ENCODE measurements at places on chromosomes 16 and 17.

GRCh38 chr17:2238432-2239169, 65.0 kb downstream of the SMG6 start:
- no peak overlapping the region for H3K27ac ChIP-seq
- H3K4me3 ChIP-seq: no peak overlapping the region
- H3K27me3 ChIP-seq: no peaks in the 10 kb centered on the region
- peaks cover 34% of the 10 kb centered on the region for H3K4me1 ChIP-seq

GRCh38 chr16:71867939-71868338, 16.0 kb downstream of the ZNF821 start:
- no peak overlapping the region for H3K27ac ChIP-seq
- H3K36me3 ChIP-seq: peaks cover 10% of the 10 kb centered on the region
- H3K4me1 ChIP-seq: peaks cover 34% of the 10 kb centered on the region
- H3K4me3 ChIP-seq: no peak overlapping the region

- no peaks in the 10 kb centered on the region for H3K36me3 ChIP-seq
- H3K4me1 ChIP-seq: peaks cover 29% of the 10 kb centered on the region
- no peaks in the 10 kb centered on the region for H3K27me3 ChIP-seq
These were observed at the start of gene SECTM1 for GRCh38 chr17:82333279-82334171. SECTM1 (minus strand) TSS chr17:82333766; CDS start chr17:82327240, 6,526 bp downstream.

DNA sequence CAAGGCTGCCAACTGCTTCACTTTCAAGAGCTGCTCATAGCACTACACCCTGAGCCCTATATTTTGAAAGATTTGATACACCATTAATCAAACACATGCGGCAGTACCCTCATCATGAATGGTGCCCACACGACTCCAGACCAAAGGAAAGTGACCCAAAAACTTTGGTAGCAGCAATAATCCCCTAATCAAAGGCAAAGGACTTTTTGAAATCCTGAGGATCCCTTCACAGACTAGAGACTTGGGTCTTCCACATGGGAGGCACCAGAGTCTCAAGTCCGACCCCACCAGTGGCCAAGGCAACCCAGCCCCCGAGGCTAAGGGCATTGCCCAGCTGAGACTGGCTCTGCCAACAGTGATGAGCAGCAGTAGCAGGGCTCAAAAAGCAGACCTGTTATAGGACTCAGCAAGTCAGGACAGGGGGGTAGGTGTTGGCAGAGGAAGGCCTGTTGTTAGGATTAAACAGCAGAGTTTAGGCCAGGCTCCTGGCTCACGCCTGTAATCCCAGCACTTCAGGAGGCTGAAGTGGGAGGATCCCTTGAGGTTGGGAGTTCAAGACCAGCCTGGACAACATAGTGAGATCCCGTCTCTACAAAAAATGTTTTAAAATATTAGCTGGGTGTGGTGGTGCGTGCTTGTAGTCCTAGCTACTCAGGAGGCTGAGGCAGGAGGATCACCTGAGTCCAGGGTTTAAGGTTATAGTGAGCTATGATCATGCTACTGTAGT, 3.2 kb downstream of the TRIM25 start:
- no peak overlapping the region for H3K27ac ChIP-seq
- peaks cover 50% of the 10 kb centered on the region for H3K4me1 ChIP-seq
- H3K4me3 ChIP-seq: peak overlapping the region; percentile 87
- DNase-seq: no peak

- H3K27ac ChIP-seq: no peak overlapping the region
- H3K27me3 ChIP-seq: no peaks in the 10 kb centered on the region
- no peaks in the 10 kb centered on the region for H3K36me3 ChIP-seq
- no peaks in the 10 kb centered on the region for H3K4me1 ChIP-seq
- no peak overlapping the region for H3K4me3 ChIP-seq
These were observed 39.1 kb downstream of the DHX38 start for GRCh38 chr16:72132726-72133125.

- H3K27me3 ChIP-seq: peaks cover 53% of the 10 kb centered on the region
- H3K27ac ChIP-seq: no peak overlapping the region
- no peaks in the 10 kb centered on the region for H3K36me3 ChIP-seq
- DNase-seq: no peak
- H3K4me1 ChIP-seq: peaks cover 5% of the 10 kb centered on the region
- H3K4me3 ChIP-seq: no peak overlapping the region
These were observed 8.3 kb upstream of the CDH5 start for GRCh38 chr16:66358231-66358630.

DNA sequence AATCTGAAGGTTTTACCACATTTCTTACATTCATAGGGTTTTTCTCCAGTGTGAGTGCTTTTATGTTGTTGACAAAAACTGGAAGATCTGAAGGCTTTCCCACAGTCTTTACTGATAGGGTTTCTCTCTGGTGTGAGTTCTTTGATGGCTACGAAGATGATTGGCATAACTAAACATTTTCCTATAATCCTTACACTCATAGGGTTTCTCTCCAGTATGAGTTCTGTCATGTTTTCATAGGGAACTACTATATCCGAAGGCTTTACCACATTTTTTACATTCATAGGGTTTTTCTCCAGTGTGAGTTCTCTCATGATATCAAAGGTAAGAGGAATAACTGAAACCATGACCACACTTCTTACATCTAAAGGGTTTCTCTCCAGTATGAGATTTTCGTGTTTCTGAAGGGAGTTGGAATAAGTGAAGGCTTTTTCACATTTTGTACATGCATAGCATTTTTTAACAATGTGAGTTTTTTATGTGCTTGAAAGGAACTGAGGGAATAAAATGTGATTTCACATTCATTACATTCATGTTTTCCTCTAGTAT, 1987.7 kb downstream of the TP53TG3F start:
- no peak overlapping the region for H3K27ac ChIP-seq
- no peaks in the 10 kb centered on the region for H3K4me1 ChIP-seq
- no peaks in the 10 kb centered on the region for H3K36me3 ChIP-seq
- no peaks in the 10 kb centered on the region for H3K27me3 ChIP-seq

DNA sequence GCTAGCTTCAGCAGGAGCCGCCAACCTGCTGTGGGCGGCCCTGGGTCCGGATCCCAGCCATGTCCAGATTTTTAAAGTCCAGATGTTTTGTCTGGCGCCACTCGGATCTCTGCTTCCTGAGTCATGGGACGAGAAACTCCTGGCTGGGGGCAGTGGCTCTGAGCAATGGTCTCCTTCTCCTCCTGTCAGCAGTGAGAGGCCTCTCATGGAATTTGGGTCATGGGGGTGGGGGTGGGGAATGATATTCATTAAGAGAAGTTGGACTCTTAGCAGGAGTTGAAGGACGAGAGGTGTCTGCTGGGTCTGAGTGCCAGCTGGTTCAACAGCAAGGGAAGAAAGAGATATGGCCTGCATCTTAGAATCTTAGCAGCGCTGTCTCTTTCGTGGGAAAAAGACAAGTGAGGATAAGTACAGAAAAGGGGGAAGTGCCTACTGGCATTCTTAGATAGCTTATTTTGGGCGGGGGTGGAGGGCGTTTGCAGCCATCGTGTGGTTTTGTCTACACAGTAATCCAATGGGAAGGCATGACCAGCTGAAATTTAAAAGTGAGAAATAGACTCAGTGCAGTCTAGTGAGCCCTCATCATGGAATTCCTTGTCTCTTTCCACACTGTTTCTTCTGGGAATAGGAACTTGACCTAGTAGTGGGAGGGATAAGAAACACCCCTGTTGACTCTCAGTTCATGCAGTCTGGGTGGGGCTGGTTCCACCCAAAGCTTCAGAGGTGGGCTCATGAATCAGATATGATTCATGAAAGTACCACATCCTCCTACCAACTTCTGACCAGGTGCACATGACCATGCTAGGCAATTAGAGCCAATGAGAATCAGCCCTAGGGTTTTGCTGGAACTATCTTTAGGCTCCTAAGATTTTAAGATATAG, 80.5 kb downstream of the MYH13 start:
- no peak for DNase-seq
- H3K4me3 ChIP-seq: no peak overlapping the region
- H3K27ac ChIP-seq: no peak overlapping the region
- no peaks in the 10 kb centered on the region for H3K36me3 ChIP-seq

- DNase-seq: no peak
- no peaks in the 10 kb centered on the region for H3K27me3 ChIP-seq
- H3K4me3 ChIP-seq: no peak overlapping the region
- H3K36me3 ChIP-seq: peaks cover 4% of the 10 kb centered on the region
These were observed 228.8 kb downstream of the SEC14L1 start for GRCh38 chr17:77369544-77369971.

DNA sequence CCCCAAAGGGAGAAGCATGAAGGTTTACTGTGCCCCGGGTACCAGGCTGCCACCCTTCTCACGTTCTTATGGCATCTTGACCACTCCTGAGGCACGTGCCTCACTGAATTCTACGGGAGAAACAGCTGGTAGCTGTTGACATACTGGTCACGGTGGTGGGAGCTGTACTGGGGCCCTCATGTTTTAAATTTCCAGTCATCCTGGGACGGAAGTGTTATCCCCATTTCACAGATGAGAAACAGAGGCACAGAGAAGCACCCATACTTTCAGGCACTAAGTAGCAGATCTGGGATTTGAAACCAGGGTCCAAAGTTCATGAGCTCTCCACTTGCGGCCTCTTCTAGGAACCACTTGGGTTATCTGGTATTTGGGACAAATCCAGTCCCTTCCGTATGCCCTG, 26.3 kb upstream of the DOC2B start:
- no peak overlapping the region for H3K27ac ChIP-seq
- no peak for DNase-seq
- peaks cover 18% of the 10 kb centered on the region for H3K27me3 ChIP-seq
- no peaks in the 10 kb centered on the region for H3K4me1 ChIP-seq

DNA sequence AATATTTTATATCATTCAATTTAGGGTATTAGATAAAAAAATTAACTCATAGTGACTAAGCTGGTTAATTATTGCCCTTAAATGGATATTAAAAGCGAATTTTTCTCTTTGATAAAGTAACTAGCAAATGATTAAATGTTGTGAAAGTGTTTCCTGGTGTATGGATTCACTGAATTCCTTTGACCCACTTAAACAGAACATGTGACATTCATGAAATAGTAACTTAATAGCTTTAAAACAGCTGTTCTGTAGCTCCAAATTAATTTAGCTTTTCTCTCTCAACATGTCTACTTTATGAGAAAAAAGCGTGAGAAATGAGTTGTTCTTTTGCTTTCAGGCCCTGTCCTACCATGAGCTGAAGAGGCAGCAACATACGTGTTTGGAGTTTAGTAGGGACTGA, 36.4 kb upstream of the APPBP2 start:
- H3K36me3 ChIP-seq: peaks cover 1% of the 10 kb centered on the region
- no peak overlapping the region for H3K4me3 ChIP-seq
- no peak for DNase-seq
- H3K27me3 ChIP-seq: no peaks in the 10 kb centered on the region
- no peak overlapping the region for H3K27ac ChIP-seq

DNA sequence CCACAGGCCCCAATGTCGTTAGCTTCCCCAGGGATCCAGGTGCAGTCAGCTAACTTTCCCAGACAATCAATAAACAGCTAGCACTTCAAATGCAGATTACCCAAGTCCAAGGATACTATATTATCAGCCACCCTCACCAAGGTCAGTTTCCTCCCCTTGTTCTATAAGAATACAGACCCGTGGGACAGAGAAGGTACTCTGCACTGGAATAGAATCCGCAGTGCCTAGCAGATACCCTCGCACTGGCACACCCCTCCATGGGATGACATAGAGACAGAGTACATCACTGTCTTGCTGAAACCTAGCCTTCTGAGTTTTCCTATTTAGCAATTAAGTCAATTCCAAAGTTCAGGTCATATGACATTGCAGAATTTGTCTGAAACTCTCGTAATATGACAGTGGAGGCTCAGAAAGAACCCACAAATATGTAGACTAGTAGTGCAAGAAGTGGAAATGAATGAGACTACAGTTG, 40.0 kb upstream of the ABCA10 start:
- H3K27me3 ChIP-seq: no peaks in the 10 kb centered on the region
- no peak for DNase-seq
- no peak overlapping the region for H3K27ac ChIP-seq
- peaks cover 20% of the 10 kb centered on the region for H3K36me3 ChIP-seq
- H3K4me1 ChIP-seq: no peaks in the 10 kb centered on the region

DNA sequence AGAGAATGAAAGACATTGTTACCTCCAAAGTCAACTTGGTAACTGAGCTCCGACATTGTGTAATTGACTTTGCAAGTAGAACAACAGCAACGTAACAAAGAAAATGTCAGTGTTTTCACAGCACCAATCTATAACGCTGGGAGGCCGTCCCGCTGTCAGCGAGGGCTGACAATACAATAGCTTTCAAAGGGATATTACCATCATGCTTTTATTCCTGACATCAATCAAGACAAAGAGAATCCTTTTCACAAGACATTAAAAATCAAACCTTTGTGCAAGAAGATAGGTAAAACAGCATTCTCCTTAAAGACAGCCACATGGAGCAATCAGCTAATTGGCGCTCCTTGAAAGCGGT, 6.2 kb downstream of the ZNF423 start:
- no peaks in the 10 kb centered on the region for H3K4me1 ChIP-seq
- no peak for DNase-seq
- H3K27ac ChIP-seq: no peak overlapping the region
- H3K36me3 ChIP-seq: no peaks in the 10 kb centered on the region
- no peak overlapping the region for H3K4me3 ChIP-seq
- H3K27me3 ChIP-seq: peaks cover 38% of the 10 kb centered on the region

DNA sequence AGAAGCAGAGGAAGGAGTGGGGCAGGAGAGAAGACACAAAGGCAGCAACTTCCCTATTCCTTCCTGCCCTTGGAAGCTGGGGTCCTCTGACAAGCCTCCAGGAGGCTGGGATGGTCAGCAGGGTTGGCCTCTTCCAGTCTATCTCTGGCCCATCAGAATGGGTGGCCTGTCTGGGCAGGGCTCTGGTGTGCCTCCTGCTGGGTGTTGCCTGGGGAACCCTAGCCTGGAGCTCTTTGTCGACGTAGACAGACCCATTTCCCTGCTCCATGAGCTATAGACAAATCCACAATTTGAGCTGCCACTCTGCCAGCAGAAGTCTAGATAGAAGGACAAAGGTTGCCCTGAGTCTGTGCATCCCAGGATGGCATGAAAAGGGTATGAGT, 11.4 kb downstream of the IGFBP4 start:
- no peak for DNase-seq
- H3K36me3 ChIP-seq: peaks cover 1% of the 10 kb centered on the region
- H3K27ac ChIP-seq: no peak overlapping the region
- no peaks in the 10 kb centered on the region for H3K27me3 ChIP-seq

DNA sequence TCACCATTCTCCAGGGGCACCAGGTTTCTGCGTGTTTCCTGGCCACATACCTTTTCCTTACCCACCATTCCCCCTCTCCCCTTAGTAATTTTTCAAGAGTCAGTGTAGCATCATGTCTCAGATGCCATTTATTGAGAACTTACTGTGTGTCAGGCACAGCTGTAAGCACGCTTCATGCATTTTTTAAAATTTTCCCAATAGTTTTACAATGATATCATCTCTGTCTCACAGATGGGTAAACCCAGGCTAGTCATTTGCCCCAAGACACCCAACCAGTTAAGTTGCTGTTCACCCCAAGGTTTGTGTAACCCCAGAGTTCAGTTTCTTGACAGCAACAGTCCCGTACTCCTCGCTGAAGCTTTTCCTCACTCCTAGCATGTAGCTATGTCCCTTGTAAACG, 56.4 kb upstream of the IRX3 start:
- no peak overlapping the region for H3K27ac ChIP-seq
- no peak for DNase-seq
- no peaks in the 10 kb centered on the region for H3K4me1 ChIP-seq

Data from activated CD4-positive, alpha-beta memory T cell treated with anti-CD3 and anti-CD28 coated beads for 36 hours (primary cell).